A549 treated with GW870086 at 1 μM for 4 hours (cell line): ENCODE measurements at places on chromosomes 12 and 14. TPM values are rescaled to one million over a fixed set of nuclear protein-coding genes. Genes with fewer than 3 reads are reported as not detected.

The STON2 gene
- total RNA-seq: 0.81 to 1.2 TPM (median 1.1 TPM) in 5 replicates

The OASL gene
- 2.7 to 4.7 TPM (median 4.1 TPM) in 5 replicates for total RNA-seq

The RPGRIP1 gene
- 0.06 to 0.30 TPM (median 0.20 TPM) in 5 replicates for total RNA-seq

The OR4E2 gene
- not detected in 5 replicates for total RNA-seq

The PIWIL1 gene
- 0.27 TPM in 1 of 5 replicates, not detected in the others for total RNA-seq

The C1R gene
- 27.8 to 41.1 TPM (median 29.9 TPM) in 5 replicates for total RNA-seq

The TMEM233 gene
- total RNA-seq: 0.03 to 0.29 TPM (median 0.05 TPM) in 5 replicates

The PIANP gene
- 0.95 to 1.5 TPM (median 0.97 TPM) in 5 replicates for total RNA-seq

The BDKRB2 gene
- total RNA-seq: 1.3 to 1.7 TPM (median 1.5 TPM) in 5 replicates

The DPPA3 gene
- not detected in 5 replicates for total RNA-seq

The OAS1 gene
- total RNA-seq: 36.5 to 53.6 TPM (median 47.5 TPM) in 5 replicates
